Retinal pigment epithelial cell (primary cell): ENCODE measurements at places on chromosomes 7 and 10.

DNA sequence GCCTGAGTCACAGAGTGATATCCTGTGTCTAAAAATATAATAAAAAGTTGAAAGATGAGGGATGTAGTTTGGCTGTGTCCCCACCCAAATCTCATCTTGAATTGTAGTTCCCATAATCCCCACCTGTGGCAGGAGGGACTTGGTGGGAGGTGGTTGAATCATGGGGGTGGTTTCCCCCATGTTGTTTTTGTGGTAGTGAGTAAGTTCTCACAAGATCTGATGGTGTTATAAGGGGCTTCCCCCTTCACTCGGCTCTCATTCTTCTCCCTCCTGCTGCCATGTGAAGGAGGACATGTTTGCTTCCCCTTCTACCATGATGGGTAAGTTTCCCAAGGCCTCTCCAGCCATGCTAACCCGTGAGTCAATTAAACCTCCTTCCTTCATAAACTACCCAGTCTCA is 25.1 kb upstream of the UBE3C start:
- no peak for DNase-seq

DNA sequence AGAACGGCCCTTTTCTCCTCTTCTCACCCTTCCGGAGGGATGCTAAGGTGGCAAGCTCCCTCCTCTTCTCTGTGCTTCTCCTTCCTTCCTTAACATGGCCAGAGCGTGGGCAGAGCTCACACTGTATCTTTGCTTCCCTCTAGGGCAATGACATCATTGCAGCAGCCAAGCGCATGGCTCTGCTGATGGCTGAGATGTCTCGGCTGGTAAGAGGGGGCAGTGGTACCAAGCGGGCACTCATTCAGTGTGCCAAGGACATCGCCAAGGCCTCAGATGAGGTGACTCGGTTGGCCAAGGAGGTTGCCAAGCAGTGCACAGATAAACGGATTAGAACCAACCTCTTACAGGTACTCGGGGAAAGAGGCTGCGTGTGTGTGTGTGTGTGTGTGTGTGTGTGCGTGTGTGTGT is 36.6 kb downstream of the AP3M1 start:
- no peak for DNase-seq

DNA sequence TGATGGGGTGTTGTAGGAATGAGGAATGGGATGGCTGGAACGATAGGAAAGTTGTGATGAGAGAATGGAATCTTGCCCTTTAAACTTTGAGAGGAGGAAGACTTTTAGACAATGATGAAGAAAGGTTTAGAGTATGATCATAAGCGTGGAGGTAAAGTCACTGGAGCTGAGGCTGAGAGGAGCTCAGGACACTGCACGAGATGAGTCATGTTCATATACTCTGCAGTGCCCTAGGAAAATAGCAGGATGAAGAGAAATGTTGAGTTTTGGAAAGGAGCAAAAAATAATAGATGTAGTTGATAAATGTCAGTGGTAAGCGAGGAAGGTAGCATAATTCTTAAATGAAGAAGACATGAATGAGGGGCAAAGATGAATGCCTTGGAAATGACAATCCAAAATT is 28.3 kb upstream of the CUL1 start:
- DNase-seq: no peak

DNA sequence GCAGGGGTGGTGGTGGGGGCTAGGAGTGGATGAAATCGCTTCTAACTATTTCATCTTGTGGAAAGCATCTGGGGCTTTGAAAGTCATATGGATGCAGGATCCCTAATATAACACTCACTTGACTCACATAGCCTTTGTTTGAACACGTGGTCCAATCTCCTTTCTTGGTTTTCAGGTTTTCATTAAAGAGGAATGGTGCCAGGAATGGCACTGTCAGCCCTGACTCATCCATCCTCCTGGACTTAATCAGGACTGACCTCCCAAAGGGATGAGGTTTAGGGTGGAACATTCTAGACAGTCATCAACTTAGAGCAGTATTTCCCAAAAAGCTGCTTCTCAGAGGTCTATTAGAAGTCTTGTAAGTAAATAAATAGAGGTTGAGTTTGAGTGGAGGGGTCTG is 162.0 kb upstream of the PLXNA4 start:
- no peak for DNase-seq

DNA sequence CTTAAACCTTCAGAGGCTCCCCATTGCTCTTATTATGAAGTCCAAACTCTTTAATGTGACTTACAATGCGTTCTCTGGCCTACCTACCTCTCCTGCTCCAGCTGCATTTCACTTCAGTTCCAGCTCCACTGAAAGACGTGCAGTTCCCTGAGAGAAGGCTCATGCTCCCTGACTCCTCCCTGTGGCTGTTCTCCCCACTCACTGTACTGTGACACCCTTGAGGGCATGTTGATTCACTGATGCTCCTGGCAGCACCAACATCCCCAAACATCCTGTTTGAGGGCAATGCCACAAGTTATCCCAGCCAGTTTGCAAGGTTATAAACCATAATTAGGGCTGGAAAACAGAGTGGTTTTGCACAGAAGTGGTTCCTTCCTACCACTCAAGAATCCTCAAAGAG is 111.2 kb downstream of the LSM5 start:
- no peak for DNase-seq

DNA sequence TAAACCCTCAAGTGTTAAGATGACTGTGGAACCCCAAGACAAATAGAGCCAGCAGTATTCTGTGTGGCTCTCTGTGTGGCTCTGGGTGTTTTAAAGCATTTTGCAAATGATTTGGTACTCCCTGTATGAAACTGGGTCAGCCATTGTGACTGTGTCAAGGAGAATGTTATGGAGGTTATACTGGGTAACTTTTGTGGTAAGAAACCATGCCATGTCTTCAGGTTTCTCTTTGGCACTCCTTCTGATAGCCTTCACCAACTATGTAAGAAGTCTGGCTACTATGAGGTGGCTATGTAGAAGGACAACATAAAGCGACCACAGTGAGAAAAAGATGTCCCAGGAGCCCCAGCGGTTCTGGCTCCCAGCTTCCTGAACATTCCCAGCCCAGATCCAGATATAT is 226.6 kb upstream of the RHOBTB1 start:
- DNase-seq: no peak

- DNase-seq: no peak
These were observed 282.3 kb downstream of the TFEC start for GRCh38 chr7:115748123-115748738.

DNA sequence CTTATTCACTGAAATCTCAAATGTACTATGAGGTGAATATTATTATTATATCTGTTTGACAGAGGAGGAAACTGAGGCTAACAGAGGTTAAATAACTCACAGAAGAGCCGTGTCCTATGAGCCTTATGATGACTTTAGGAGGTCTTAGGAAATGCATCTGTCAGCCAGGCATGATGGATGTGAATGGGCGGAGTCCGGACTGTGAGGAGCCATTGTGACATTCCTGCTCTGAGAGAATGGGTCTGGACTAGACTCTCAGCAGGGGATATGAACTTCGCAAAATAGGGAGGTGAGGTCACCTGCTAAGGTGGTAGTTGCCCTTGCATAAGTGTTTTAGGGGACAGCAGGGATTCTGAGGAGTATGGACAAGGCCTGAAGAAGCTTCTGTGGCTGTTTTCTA is 153.6 kb downstream of the TMEM178B start:
- DNase-seq: no peak

DNA sequence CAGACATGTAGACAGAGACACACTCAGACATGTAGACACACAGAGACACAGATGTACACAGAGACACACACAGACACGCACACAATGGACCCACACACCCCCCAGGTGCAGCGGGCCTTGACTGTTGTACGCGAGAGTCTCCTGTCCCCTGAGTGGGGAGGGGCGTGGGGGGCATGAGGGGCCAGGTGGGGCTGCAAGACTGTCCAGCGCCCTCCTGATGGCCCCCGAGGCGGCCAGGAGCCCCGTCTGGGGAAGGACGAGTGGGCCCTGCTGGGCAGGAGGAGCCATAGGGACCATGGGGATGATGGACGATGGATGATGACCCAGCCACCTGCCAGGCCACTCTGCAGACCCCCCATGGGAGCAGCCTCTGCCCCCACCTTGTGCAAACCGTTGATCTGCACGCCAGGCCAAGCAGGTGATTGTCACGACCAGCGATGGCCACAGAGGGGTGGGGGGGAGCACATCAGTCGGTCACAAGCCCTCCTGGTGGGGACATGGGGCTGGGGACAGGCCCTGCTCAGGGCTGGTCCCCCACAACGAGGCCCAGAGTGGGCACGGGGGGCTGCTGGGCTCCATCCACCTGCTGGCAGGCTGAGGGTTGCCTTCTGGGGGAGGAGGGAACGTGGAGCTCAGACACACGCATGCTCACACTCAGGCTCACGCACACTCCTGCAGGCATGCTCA is 11.6 kb downstream of the VENTX start:
- DNase-seq: no peak

- no peak for DNase-seq
These were observed 42.4 kb upstream of the PHYHIPL start for GRCh38 chr10:59133841-59134593.
